ENCODE measurements at places on chromosomes 5 and 9. TPM values are rescaled to one million over a fixed set of nuclear protein-coding genes. Genes with fewer than 3 reads are reported as not detected.

CTXN3 gene
- total RNA-seq: not detected

ZNF354C gene
- 9.1 TPM for total RNA-seq

WNT8A gene
- not detected for total RNA-seq

JADE2 gene
- total RNA-seq: 25.2 TPM

RETREG1 gene
- total RNA-seq: 7.8 TPM

TMOD1 gene
- total RNA-seq: 0.49 TPM

PCDHB6 gene
- 2.1 TPM for total RNA-seq
